H1 (cell line): ENCODE measurements at places on chromosomes 5 and 9.
A peak's percentile ranks its signal among the peaks of the same experiment; 100 is the strongest.

GRCh38 chr9:68913054-68913453 lies 100.9 kb downstream of the PRKACG start:
- DNase-seq: no peak

- DNase-seq: no peak
Observed at GRCh38 chr5:105263515-105263914, 1700.9 kb upstream of the NUDT12 start.

DNA sequence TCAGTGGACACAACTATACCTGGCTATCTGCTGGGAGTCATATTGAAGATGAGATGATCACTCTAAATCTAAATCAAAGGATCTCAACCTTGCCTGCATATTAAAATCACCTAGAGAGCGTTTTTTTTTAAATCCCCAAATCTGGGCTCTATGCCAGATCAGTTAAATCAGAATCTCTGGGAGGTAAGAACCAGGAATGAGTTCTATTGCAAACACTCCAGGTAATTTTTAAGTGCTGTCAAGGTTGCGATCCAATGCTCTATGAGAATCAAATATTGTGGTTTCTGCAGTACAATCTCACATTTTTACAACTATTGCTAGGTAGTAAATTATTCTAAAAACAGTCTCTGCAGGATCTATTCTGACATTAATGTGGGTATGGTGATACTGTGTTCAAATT lies 202.3 kb upstream of the OR13F1 start:
- DNase-seq: no peak

GRCh38 chr5:9207817-9208418 lies 338.0 kb downstream of the SEMA5A start:
- no peak for DNase-seq

DNA sequence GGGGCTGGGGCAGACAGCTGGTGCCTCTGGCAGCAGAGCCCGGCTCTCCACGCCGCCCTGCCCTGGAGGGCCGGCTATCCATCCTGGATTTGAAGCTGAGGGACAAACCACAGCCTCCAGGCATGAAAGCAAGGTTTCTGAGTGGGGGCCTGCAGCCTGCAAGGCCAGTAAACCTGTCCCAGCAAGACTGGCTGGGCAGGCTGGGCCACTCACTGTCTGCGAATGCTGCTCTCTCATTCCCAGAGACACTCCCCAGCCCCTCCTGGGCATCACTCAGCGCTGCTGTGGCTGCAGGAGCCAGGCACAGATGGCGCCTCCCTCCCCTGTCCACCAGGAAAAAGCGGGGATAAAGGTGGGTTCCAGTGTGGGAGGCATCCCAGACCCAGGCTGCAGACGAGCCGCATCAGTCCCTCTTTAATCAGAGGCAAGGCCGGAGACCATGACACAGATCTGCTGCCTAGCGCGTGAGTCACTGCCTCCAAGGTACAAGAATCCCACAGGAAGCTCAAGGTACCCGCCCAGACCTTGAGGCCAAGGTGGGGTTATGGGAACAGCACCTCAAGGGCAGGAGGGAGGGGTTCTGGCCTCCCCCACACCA lies 118.0 kb downstream of the VAV2 start:
- DNase-seq: no peak

DNA sequence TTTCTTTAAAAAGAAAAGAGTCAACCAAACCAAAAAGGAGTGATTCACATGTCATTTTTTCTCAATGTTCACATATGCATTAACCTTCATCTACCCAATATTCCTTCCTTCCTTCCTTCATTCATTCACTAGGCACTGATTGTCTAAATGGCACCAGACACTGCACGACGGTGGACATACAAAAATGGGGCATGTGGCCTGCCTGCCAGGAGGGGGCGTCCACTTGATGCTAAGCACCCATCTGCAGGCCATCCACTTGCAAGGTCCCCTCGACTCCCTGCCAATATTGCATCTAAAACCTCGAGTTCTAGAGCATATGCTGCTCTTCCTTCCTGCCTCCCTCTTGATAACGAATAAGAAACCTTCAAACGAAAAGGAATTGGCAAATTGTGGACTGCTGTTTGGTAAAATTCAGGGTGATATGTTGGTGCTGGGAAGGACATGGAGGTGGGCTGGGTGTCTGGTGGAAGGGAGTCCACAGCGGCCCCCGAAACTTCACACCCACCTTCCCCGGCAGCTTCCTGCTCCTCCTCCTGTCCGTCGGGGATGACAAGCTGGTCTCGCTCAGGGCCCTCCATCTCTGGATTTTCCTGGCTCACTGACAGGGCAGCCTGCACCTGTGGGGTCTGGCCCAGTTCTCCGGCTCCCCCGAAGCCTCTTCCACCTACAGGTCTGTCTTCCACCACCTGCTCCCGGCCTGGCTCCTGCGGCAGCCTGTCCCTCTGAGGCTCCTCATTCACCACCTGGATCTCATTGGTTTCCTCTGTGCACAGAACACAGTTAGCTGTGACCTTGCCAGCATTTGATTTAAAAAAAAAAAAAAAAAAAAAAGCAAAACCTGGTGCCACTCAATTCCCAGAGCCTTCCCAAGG lies 64.3 kb downstream of the GOLM1 start:
- peak; percentile 49 for DNase-seq
